Activated CD4-positive, alpha-beta T cell treated with anti-CD3 and anti-CD28 coated beads for 24 hours (primary cell): ENCODE measurements at places on chromosomes 5 and 9.

DNA sequence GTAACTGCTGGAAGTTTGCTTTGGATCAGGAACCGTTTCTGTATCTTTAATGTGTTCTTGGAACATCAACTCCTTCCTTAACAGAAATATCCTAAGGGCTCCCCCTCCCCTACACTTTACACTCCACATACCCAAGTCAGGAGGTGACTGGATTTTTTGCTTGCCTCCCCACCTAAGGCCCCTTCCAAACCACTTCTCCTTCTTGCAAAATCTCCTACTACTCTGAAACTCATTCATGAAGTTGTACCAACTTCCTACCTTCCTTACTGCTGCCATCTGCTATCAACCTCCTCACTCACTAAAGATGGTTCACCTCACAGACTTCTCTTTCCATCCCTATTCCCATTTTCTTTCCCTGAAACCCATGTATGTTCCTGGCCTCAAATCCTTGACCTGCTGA is 16.1 kb downstream of the TXN start:
- no peak for DNase-seq

DNA sequence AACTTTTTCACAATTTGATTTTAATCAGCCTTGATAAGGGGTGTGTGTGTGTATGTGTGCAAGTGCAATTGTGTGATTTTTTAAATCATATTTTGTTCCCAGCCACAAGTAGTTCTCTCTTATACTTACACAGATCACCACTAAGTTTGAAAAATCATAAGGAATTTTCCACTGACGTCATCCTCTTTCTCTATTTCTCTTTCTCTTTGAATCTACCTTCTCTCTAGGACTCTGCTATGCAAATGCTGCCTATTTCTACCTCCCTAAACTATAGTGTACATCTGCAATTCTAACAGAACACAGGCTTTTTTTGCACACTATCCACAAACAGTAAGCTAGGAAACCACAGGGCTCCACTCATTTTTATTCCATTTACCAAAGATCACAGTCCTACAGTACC is 254.6 kb upstream of the CYLC2 start:
- DNase-seq = no peak

DNA sequence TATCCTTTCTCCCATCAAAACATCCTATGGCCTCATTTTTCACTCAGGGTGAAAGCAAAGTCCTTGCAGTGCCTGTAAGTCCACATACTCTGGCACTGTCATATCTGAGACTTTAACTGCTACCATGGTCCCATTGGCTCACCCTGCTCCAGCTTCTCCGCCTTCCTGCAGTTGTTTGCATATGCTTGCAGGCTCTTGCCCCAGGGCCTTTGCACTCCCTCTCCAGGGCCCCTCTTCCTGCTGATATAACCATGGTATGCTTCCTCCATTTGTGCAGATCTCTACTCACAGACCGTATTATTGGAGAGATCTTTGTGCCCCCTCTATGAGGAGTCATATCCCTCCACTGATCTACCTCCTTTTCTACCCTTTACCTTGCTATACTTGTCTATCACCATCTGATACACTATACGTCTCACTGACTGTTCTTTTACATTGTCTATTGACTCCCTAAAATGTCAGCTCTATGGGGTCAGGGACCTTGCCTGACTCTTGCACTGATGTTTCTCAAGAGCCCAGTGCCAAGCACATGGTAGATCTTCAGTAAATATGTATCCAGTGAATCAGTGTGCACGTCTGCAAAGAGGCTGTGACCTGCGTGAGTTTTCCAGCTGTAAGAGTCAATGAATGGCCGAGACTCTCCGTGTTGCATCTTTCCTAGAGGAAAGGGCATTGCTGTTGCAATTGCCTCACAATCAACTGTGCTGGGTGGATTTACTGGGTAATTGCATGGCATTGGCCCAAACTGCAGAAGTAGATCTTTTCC is 81.7 kb upstream of the CPEB4 start:
- no peak for DNase-seq

DNA sequence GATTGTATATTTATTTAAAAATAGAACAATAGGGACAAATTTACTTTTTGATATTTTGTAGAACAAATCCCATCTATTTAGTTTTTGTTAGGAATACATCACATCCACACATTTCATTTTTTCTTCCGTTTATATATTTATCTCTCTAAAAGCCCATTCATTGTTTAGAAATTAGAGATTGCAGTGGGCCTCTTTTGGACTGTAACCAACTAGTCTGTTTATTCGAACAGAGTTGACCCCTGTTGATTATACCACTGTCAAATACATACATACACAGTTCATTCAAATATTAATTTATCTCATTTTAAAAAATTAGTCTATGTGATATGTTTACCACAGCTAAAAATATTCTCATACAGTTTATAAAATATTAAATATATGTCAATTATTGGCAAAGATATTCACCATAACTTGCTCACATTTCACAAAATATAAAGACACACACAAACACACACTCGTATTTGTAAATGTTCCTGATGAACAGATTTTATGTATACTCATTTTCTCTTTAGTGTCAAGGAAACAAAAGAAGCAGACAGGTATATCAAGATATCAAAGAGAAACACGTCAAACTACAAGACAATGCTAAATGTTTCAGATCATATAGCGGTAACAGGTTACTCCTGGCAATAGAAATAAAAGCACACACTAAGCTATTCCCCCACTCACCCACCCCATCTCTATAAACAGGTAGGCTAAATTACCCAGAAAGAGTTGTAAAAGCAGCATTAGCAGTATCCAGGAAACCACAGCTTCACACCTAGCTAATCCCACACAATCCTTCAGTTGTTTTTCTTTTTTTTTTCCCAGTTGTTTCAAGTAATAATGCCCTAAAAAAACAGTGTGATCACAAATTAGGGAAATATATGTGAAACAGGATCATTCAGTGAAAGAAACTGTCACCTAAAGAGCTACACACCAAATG is 283.9 kb downstream of the ADAMTS6 start:
- no peak for DNase-seq

DNA sequence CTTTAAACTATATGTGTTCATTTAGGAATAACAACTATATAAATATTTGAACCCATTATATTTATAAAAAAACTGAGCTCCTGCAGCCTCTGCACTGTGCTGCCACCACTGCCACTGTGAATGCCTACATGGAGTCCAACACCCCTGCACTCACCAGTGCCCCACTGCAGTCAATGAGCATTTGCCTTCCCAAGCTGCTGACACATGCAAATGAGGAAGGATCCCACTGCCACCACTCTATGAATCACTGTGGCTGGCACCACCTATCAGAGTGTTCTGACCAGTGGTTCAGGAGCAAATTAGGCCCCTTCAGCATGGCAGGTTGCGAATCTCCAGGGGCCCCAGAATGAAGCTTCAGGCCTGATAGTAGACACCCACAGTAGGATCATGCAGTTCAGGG is 9.1 kb downstream of the IFNA5 start:
- no peak for DNase-seq

DNA sequence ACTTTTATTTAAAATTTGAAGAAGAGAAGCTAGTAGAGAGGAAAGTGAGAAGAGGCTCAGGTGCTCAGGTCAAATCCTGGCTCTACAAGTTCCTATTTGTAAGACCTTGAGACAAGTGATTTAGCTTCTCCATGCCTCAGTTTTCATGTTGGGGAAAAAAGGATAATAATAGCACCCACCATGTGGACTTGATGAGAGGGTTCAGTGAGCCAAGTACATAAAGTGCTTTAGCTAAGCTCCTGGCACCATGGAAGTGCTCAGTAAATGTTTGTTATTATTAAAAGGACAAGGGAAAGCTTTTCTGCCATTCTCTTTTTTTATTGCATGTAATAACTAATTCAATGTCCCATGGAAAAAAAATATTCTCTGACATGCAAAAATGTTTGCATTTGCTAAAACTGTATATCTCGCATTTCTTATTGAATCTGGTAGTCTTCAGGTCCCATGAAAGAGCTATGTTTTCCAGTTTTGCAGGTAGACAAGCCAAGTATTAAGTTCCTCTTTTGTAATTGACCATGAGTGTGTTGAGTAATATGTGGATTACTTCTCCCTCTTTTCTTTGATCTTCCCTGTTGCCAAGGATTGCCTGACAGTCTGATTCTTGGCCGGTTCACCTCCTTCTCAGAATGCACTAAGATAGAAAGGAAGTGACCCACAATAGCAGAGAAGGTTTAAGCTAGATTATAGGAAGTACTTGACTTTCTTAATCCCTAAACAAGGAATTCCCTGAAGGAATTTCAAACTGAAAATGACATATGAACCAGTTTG is 45.6 kb upstream of the TRIM32 start:
- no peak for DNase-seq

GRCh38 chr5:178383301-178383918 is 150.8 kb upstream of the PHYKPL start:
- no peak for DNase-seq

- DNase-seq = no peak
These were observed 49.0 kb downstream of the FOXI1 start for GRCh38 chr5:170154744-170155143.

DNA sequence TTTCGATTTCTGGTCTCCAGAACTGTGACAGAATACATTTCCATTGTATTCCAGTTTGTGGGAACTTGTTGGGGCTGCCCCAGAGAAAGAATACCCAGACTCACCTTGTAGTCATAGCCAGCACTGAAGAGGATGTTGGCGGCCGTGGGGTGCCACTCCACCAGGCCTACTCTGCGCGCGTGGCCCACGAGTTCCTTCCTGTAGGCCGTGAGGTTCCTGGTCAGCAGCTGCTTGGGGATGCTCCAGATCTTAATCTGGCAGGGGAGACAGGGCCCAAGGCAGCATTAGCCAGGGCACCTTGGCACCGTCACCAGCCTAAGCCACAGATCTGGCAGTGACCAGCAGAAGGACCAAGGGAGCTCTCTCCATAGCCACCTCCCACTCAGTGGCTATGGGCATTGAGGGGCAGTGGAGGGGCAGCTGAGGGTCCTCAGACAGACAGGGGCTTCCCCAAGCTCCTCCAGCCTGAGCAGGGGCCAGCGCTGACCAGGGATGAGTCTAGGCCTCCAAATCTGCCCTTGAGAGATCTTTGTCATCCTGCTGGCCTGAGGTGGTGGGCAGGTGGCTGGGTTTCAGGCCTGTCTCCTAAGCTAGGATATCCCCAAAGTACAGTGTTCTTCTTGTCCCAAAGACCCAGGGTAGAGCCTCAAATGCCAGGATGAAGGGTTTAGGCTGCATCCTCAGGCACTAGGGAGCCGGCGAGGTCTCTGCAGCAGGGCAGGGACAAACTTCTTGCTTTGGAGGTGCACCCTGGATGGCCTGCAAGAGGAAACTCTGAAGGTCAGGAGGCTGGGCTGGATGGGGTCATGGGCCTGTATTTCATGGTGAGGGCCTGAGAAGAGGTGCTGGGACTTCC is 15.9 kb upstream of the TRIM14 start:
- no peak for DNase-seq

DNA sequence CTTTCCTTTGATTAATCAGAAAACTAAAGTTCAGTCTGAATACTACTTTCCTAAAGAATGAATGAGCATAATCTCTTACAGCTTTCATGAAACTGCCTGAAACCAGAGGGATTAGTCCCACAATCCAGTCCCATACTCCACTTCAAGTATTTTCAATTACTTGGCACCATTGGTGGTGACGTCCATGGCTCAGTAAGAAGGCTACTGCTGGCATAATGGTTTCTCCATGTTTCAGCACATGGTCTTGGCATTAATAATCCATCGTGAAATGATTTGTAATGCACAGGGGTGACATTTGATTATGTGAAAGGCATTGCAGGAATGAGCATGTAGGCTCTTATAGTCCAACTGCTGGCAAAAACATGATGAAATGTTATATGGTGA is 23.4 kb downstream of the LIX1 start:
- no peak for DNase-seq

DNA sequence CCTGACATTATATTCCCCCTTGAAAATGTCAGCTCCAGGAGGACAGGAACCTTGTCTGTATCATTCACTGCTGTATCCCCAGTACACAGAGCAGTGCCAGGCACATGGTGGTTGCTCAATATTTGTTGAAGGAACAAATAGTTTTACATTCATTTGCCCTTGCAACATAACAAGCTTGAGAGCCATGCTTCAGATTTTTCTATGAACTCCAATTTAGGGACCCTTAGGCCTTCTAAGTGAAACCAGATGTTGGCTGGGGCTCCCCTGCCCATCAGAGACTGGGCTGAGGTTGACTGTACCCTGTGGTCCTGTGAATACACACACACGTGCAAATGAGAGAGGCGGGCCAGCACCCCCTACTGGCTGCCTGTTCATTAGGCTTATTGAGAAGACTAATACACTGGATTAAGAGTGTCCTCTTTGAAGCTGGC is 214.9 kb upstream of the WWC1 start:
- no peak for DNase-seq

GRCh38 chr5:178389796-178390195 is 157.2 kb upstream of the PHYKPL start:
- DNase-seq = no peak

DNA sequence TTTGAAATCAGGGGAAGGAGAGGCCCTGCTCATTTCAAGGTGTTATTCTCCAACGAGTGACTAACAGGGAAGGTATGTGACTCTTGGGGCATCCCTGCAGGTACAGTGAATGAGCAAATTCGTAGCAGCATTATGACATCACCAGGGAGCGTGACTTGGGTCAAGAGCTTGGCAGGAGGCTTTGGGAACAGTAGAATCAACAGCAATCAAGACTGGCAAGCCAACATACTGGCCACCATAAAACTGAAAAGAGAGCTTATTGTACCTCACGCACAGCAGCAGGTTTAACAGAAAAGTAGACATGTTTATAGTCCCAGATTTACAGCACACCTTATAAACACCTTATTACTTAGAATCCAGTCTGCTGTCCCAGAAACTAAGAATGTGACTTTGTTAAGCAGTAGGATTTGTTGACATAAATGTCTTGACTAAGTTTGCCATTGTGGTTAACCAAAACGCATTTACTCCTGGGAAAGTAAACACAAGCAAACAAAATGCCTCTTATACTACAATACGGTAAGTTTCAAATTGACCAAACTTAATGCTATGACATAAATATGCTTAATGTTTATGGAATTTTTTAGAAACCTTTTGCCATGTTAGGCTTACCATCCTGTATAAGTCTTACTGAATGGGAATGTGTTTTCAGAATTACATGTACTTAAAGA is 297.8 kb downstream of the NPR3 start:
- no peak for DNase-seq

- DNase-seq = no peak
These were observed 271.6 kb upstream of the TRPM3 start for GRCh38 chr9:71393005-71393404.
